ENCODE measurements at places on chromosomes 12 and 14. TPM values are rescaled to one million over a fixed set of nuclear protein-coding genes. Genes with fewer than 3 reads are reported as not detected.

The BCL2L2 gene
- 25.3 TPM for total RNA-seq

The WSCD2 gene
- total RNA-seq: 0.32 TPM

The SYNDIG1L gene
- total RNA-seq: not detected

The KIF26A gene
- not detected for total RNA-seq

The TEX52 gene
- not detected for total RNA-seq

The RHOJ gene
- total RNA-seq: not detected

The KLRC3 gene
- total RNA-seq: 10.7 TPM

The PDZRN4 gene
- total RNA-seq: not detected

The SRRM4 gene
- not detected for total RNA-seq

The CD4 gene
- total RNA-seq: 9.8 TPM

The TSPAN8 gene
- not detected for total RNA-seq

Data from natural killer cell (primary cell).